Muscle of leg (tissue), 16 donors: ENCODE measurements at places on chromosomes 1 and 21. TPM values are rescaled to one million over a fixed set of nuclear protein-coding genes. Genes with fewer than 3 reads are reported as not detected.

Gene CHRM3
- polyA plus RNA-seq: 1.0 TPM

Gene LHX8
- not detected for polyA plus RNA-seq

Gene SPRR5
- polyA plus RNA-seq: not detected

Gene BARHL2
- polyA plus RNA-seq: not detected

Gene FMO5
- polyA plus RNA-seq: 2.5 TPM

Gene AMIGO1
- 12.0 TPM for polyA plus RNA-seq

Gene LORICRIN
- polyA plus RNA-seq: not detected

Gene TRIM63
- polyA plus RNA-seq: 49.0 TPM

Gene SAMSN1
- polyA plus RNA-seq: 2.4 TPM

Gene SMYD3
- 11.8 TPM for polyA plus RNA-seq

Gene CELSR2
- polyA plus RNA-seq: 8.6 TPM

Gene STIL
- 4.8 TPM for polyA plus RNA-seq

Gene SPOCD1
- polyA plus RNA-seq: 0.58 TPM

Gene MSH4
- polyA plus RNA-seq: 0.36 TPM

Gene FMOD
- polyA plus RNA-seq: 87.8 TPM
